Frontal cortex (tissue), 4 donors: ENCODE measurements at places on chromosomes 3 and 15. TPM values are rescaled to one million over a fixed set of nuclear protein-coding genes. Genes with fewer than 3 reads are reported as not detected.

The NR1I2 gene
- 0.82 TPM for total RNA-seq

The CFAP91 gene
- 7.7 TPM for total RNA-seq

The TPRG1 gene
- 1.2 TPM for total RNA-seq

The UBE2E2 gene
- 54.2 TPM for total RNA-seq

The LDHAL6B gene
- not detected for total RNA-seq

The DAPK2 gene
- 0.82 TPM for total RNA-seq

The RASL12 gene
- 2.4 TPM for total RNA-seq

GRCh38 chr3:143277531-143277930, 158.0 kb downstream of the CHST2 start:
- no peak for DNase-seq

DNA sequence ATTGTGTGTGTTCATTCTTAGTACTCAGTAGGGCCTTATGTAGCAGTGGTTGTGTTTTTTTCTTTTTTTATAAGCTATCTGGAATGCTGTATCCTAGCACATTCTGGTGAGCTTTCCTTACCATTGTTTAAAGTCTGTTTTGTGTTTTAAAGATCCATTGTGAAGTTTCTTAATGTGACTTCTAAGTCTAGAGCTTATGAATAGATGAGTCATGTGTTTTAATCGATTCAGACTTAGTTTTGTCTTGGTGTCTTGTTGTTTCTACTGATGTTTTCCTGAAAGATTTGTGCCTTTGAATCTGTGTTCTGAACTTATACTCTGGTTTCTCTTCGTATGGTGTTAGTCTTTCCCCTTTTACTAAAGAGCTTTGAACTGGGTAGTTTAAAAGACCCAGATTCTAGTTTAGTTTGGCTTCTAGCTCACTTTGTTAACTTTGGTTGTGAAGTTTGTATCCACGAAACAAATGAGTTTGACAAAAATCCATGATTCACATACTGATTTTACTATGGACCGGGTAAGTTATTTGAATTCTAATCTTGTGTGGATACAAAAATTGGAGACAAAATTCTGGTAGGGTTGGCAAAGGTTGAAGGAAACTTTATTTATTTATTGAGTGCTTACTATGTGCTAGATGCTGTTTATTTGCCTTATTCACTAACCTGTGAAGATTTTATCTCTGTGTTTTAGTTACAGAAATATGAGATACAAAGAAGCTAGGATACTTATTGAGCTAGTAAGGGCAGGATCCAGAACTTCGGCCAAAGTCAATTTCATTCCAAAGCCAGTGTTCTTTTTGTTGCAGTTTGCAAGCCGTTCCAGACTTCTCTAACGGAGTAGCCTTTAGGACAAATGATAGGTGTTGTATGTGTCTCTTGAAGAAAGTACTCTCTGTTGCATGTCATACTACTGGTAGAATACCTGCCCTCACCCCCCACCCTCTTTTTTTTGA, 24.8 kb downstream of the AKAP13 start:
- DNase-seq, result no peak

- DNase-seq, result no peak
Observed at GRCh38 chr15:101161656-101162055, 90.2 kb downstream of the CHSY1 start.

GRCh38 chr15:29135309-29135657, 134.3 kb downstream of the NSMCE3 start:
- no peak for DNase-seq

- DNase-seq, result no peak
Observed at GRCh38 chr3:155941354-155941753, 70.9 kb downstream of the GMPS start.

- DNase-seq, result no peak
Observed at GRCh38 chr3:71958533-71958932, 173.6 kb upstream of the PROK2 start.

DNA sequence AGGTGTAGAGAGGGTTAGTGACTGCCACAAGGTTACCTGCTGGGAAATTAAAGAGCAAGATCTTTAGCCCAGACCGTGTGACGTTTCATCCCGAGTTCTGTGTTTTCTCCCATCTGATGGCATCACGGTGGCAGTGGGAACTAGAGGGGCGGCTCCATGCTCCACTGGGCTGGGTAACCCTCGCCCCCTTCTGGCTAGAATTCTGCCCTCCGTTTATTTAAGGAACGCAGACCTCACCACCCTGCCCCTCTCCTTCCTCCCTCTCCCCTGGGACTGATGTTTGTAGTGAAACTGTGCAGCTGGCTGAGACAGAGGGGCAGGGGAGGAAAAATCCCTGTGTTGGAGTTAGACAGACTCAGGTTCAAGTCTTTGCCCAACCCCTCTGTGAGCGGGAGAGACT, 65.6 kb downstream of the ITGA11 start:
- no peak for DNase-seq

- no peak for DNase-seq
Observed at GRCh38 chr3:14370720-14371572, 31.5 kb upstream of the SLC6A6 start.

- DNase-seq, result no peak
Observed at GRCh38 chr3:101862416-101863165, 13.3 kb downstream of the NFKBIZ start.

DNA sequence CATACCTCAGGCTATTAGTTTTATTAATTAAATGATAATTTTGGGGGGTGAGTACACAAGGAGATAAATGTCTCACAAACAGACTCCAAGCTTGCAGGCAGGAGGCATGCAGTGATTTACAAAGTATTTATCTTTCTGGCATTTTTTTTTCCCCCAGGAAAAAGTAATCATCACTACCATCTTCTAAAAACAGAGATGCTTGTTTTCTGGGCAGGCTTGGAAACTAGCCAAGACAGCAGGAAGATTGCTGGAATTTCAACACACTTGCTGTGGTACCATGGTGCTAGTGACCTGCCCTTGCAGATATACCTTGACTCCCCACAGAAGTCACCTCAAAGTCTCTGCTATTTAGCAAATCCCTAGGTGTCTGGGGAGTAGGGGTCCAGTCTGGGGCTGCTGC, 732.8 kb upstream of the CFAP20DC start:
- DNase-seq, result no peak

GRCh38 chr3:12815719-12816118, 19.2 kb downstream of the CAND2 start:
- DNase-seq, result no peak

- no peak for DNase-seq
Observed at GRCh38 chr3:52352566-52352965, 36.4 kb downstream of the DNAH1 start.
